ENCODE measurements at places on chromosomes 3 and 15. TPM values are rescaled to one million over a fixed set of nuclear protein-coding genes. Genes with fewer than 3 reads are reported as not detected.

IGF2BP2 gene
- 26.2 TPM for total RNA-seq

DNA sequence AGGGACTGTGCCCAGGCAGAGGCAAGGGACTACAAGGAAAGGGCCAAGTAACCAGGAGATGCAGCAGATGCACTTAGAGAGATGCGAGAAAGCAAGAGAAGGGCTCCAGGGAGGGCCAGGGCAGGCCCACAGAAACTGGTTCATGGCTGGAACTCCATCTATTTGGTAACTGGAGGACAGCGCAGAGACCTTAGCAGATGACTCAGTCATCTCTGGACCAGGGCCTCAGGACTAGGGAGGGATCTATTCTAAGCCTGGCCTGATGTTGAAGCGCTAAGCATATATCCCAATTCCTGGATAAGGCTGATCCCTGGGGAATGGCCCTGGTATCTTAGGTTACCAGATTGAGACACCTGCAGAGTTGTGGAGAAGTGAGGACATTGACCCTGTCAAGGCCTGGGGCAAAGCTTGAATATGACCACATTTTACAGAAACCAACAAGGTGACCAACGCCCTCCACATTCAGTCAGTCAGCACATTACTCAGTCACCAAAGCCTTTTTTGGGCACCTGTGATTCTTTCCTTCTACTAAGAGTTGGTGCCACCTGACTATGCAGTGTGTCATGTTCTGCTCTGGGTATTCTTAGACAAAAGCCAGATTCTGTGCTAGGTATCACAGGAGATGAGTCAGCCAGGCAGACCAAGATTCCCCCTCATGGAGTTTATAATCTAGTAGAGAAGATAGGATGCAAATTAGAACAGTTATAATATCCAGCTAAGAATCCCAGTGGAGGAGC is 68.4 kb upstream of the SLCO3A1 start:
- H3K4me3 ChIP-seq: no peak overlapping the region
- no peaks in the 10 kb centered on the region for H3K4me1 ChIP-seq
- H3K27ac ChIP-seq: no peak overlapping the region
- DNase-seq: no peak

DNA sequence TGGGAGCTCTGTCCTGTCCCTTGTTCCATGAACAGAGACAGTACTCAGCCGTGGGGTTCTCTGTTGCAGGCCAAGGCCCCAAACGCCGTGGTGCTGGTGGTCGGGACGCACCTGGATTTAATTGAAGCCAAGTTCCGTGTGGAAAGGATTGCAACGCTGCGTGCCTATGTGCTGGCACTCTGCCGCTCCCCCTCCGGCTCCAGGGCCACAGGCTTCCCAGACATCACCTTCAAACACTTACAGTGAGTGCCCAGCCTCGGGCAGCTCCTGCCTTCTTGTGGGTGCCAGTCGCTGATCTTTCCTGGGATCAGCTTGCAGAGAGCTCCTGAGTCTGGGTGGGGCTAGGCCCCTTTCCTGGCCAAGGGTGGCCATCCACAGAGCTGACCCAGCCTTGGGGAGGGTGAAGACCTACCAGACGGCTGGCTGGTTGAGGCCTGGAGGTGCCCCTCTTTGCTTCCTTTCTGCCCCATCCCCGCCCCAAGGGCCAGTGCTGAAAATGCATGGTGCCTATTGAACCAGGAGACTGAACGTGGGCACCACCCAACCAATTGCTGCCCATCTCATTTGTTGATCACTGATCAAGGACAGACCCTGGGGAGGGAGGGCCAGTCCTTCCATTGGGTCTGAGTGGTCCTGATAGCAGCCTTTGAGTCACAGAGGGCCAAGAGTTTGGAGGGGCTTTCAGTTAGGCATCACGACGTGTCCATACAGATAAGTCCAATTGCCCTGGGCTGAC is 106.9 kb downstream of the LRRK1 start:
- H3K36me3 ChIP-seq: peaks cover 1% of the 10 kb centered on the region
- H3K4me3 ChIP-seq: no peak overlapping the region
- H3K27ac ChIP-seq: no peak overlapping the region
- no peaks in the 10 kb centered on the region for H3K27me3 ChIP-seq

- no peak for DNase-seq
- H3K36me3 ChIP-seq: no peaks in the 10 kb centered on the region
- no peak overlapping the region for H3K27ac ChIP-seq
Measured at GRCh38 chr15:101482526-101483371, 6.8 kb downstream of the PCSK6 start.

DNA sequence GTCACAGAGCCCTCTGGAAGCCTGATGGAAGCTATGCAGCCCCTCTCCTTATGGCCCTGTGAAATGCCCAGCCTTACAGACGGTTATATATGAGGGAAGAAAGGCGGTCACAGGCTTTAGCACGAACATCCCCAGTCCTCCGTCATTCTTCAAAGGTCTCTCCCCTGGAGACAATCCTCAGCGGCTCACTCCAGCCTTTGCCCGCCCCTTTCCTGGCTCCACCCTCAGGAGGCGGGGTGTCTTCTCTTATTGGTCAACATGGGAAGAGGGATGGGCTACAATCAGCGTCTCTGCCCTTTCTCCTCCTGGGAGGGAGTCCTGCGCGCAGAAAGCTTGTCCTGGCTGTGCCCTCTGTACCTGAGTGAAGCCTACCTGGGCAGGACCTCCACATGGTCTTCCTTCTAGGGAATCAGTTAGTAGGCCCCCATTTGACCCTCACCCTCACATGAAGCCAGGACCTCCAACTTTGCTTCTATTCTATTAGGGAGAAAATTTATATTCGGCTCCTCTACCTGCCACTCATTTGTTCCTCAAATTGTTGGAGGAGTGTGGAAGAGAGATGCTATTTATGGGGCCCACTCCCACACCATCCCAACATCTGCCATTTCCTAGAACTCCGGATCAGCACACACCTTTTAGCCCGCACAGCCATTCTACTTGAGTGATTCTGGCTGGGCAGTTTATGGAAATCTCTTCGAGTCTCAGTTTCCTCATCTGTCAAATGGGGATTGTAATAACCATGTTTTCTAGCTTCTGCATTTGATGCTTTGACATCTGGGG is 112.9 kb upstream of the SLC6A11 start:
- no peak overlapping the region for H3K4me3 ChIP-seq
- no peak overlapping the region for H3K27ac ChIP-seq
- DNase-seq: no peak
- H3K27me3 ChIP-seq: peaks cover 11% of the 10 kb centered on the region
- H3K36me3 ChIP-seq: no peaks in the 10 kb centered on the region

- no peaks in the 10 kb centered on the region for H3K27me3 ChIP-seq
- DNase-seq: peak; percentile 46
- H3K27ac ChIP-seq: no peak overlapping the region
- H3K4me1 ChIP-seq: no peaks in the 10 kb centered on the region
- no peak overlapping the region for H3K4me3 ChIP-seq
Measured at GRCh38 chr3:182618085-182618732, 175.1 kb upstream of the ATP11B start.

GRCh38 chr3:141529717-141530414 is 43.0 kb downstream of the RASA2 start:
- H3K36me3 ChIP-seq: no peaks in the 10 kb centered on the region
- peaks cover 3% of the 10 kb centered on the region for H3K4me1 ChIP-seq
- no peak overlapping the region for H3K27ac ChIP-seq
- H3K4me3 ChIP-seq: peak overlapping the region; percentile 2
- no peaks in the 10 kb centered on the region for H3K27me3 ChIP-seq
- DNase-seq: no peak

DNA sequence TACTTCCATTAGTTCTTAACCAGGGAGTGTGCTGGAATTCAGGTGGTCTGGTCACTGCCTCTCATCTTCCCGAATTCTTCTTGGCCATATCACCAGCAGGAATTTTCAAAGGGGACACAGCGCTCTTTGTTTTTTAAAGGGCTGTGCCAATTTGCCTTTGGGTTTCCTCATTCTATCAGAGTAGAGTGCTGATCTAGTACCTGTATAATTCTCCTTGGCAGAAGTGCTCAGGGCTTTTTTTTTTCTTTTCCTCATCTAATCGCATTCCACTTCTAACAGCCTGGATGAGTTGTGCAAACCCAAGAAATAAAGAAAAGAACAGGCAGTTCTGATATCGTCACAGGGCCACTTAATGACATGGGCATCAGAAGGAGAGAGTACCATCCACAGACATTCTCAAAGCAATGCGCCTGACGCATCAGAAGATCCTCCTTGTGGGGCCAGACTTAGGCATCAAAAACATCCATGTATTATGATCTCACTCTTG is 121.0 kb downstream of the ASB7 start:
- no peaks in the 10 kb centered on the region for H3K36me3 ChIP-seq
- peak overlapping the region; percentile 98 for H3K27ac ChIP-seq
- H3K27me3 ChIP-seq: no peaks in the 10 kb centered on the region
- peaks cover 29% of the 10 kb centered on the region for H3K4me1 ChIP-seq

DNA sequence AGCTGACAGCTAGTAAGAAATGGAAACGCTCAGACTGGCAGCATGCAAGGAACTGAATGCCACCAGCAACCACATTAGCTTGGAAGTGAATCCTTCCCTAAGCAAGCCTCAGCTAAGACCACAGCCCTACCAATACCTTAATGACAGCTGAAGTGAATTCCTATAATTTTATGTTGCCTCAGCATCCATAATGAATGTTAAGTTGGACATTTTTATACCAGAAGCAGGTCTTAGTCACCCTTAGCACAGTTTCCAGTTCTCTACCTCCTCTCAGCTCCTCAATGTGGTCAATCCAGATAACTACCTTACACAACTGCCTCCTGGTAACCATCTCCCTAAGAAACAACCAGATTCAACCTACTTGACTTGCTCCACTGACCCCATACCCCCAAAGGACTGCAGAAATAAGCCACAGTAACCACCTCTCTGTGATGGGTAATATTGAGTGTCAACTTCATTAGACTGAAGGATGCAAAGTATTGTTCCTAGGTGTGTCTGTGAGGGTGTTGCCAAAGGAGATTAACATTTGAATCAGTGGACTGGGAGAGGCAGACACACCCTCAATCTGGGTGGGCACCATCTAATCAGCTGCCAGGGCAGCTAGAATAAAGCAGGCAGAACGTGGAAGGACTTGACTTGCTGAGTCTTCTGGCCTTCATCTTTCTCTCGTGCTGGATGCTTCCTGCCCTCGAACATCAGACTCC is 33.5 kb downstream of the NEDD4 start:
- H3K4me3 ChIP-seq: no peak overlapping the region
- H3K4me1 ChIP-seq: no peaks in the 10 kb centered on the region
- H3K27me3 ChIP-seq: no peaks in the 10 kb centered on the region
- no peak overlapping the region for H3K27ac ChIP-seq

DNA sequence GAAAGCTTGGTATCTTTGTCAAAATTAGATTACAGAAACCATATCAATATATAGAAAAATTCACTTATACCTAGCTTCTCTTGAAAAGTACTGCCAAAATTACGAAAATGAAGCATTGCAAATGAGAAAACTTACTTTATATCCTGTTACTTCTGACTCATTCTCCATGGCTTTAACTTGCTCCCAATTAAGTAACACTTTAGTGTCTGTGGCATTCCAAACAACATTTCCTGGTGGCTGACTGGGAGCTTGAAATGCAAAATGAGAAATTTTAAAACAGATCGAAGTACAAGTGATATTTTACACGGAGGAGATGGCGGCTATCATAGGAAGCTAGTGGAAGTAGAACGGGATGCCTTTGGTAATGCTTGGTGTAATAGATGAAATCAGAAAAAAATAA is 347.3 kb downstream of the CNTN3 start:
- H3K27ac ChIP-seq: no peak overlapping the region
- peak overlapping the region; percentile 29 for H3K4me3 ChIP-seq
- no peaks in the 10 kb centered on the region for H3K27me3 ChIP-seq
- no peaks in the 10 kb centered on the region for H3K36me3 ChIP-seq

DNA sequence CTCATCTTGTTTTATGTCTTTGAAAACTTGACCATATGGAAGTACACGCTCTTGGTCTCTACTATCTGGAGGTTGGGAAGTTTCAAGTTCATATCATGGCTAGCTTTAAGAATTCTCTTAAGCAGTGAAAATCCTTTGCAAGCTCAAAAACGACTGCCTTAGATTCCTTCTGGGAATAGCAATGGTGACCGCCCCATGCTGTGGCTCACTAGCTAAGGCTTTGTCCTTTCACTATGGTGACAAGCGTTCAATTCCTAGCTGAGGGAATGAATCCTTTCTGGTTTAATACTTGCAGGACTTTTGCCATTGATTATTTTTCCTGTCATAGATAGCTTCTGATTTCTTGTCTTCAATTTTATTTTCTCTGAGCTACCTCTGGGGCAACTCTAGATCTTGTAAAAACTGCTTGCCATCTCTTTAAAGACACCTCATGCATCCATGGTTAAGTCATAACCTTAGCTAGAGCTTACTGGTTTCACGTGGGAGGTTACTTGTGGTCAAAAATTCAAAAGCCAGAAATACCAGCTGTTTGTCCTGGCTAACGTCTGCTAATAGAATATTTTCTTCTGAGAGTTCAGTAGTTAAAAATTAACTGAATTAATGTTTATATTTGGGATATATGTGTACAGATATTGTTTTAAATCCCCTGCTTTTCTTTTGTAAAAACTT is 673.4 kb upstream of the CBLB start:
- no peak overlapping the region for H3K4me3 ChIP-seq
- H3K27ac ChIP-seq: no peak overlapping the region
- peak; percentile 80 for DNase-seq

GRCh38 chr3:23760325-23760724 is 45.4 kb upstream of the UBE2E1 start:
- peaks cover 2% of the 10 kb centered on the region for H3K4me1 ChIP-seq
- no peaks in the 10 kb centered on the region for H3K27me3 ChIP-seq
- H3K36me3 ChIP-seq: no peaks in the 10 kb centered on the region
- H3K27ac ChIP-seq: no peak overlapping the region
- DNase-seq: no peak

DNA sequence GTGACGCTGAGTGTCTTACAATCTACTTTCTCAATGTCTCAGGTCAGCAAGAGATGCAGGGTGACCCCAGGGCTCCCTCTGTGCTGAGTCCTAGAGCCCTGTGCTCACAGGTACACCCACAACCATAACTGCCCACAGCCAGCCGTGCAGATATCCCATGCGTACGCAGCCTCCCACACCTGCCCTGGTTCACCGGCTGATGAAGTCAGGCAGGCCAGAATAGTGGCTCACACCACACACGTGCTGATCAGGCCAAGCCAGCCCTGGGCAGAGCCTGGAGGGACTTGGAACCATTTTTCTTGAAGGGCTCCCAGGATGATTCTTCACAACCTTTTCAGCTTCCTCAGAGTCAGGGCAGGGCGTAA is 63.6 kb upstream of the RPL32 start:
- no peak overlapping the region for H3K4me3 ChIP-seq
- peaks cover 8% of the 10 kb centered on the region for H3K36me3 ChIP-seq
- no peaks in the 10 kb centered on the region for H3K4me1 ChIP-seq
- H3K27me3 ChIP-seq: no peaks in the 10 kb centered on the region

DNA sequence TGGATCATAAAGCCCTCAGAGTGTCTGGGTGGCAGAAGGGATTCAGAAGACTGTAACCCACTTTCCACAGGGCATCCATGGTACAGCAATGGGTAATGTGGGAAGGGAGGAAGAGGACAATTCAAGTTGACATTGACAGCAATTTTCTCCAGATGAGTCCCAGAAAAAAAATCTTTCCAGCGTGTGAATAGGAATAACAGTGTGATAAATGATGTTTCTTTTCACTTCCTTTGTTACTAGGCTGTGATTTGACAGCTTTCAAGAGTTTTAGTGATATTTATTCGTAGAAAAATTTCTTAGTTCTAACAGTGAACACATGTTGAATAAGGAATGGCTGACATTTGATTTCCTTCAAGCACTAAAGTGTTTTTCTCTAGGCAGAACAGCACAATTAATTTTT is 186.4 kb downstream of the CADPS start:
- no peak for DNase-seq
- H3K4me3 ChIP-seq: no peak overlapping the region
- H3K27ac ChIP-seq: no peak overlapping the region
- H3K36me3 ChIP-seq: no peaks in the 10 kb centered on the region
